ENCODE measurements at places on chromosomes 1 and 21.
A peak's percentile ranks its signal among the peaks of the same experiment; 100 is the strongest.

GRCh38 chr1:204733869-204734596 lies 48.5 kb upstream of the LRRN2 start:
- DNase-seq: no peak

- no peak for DNase-seq
Observed at GRCh38 chr1:33170351-33171274, 11.2 kb downstream of the TRIM62 start.

DNA sequence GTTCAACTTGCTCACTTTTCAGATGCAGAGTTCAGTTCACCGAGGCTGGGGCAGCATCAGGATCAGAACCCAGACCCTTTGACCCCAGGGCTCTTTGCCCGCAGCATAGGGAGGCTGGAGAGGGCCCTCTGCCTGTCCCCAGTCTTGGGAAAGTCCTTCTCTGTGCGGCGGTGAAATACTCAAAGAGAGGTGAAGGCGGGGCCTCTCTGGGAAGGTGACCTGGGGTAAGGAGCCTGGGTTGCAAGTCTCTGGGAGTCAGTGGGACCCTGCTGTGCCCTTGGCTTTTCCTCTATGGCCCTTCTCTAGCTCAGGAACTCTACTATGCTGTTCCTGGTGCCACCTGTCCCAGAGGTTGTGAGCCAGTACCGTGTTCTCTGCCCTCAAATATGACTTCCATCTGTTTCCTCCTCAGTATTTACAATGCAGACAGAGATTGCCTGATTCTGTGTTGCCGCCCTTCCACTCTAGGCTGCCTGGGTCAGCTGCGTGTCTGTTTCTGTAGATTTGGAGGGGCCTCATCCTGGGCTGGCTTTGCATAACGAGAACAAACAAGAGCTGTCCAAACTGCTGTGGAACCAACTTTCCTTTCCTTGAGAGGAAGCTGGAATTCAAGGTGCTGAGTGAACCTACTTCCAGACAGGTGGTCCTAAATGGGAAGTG lies 18.7 kb upstream of the ZBTB21 start:
- DNase-seq: no peak

DNA sequence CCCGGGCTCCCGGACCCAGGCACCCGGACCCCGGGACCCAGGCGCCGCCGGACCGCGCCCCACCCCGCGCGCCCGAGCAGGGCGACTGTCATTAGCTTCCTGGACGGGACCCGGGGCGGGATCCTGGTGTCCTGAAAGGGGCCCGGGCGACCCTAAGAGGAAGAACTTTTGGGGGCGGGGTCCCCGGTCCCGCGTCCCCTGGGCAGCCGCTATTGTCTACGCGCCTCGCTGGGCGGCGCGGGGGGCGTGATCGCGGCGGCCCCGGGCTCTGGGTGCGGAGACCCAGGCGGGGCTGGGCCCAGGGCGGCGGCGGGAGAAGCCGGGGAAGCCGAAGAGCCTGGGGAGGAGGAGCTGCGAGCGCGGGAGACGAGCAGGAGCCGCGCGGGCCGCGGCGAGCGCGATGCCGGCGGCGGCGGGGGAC lies 465 bp downstream of the HUNK start:
- DNase-seq: no peak

- peak; percentile 58 for DNase-seq
Observed at GRCh38 chr21:34126269-34126668, 52.9 kb downstream of the MRPS6 start.

- no peak for DNase-seq
Observed at GRCh38 chr1:86119214-86119764, 37.3 kb downstream of the COL24A1 start.

GRCh38 chr1:93180723-93181613 lies at the start of gene CCDC18:
TSS of gene CCDC18 (plus strand) at chr1:93180724. CDS start at chr1:93183362, 2,638 bp downstream.
- peak; percentile 64 for DNase-seq

DNA sequence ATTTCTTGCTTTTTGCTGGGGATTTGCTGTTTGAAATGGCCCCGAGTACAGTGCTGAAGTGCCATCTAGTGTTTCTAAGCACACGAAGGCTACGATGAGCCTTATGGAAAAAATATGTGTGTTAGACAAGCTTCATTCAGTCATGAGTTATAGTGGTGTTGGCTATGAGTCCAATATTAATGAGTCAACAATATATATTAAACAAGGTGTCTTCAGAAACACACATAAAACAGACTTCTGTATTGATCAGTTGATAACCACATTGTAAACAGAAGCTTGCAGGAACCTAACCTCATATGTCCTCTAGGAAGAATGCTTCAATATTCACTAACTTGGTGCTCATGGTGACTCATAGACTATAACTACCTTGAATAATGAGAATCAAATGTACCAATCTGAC lies 1.7 kb upstream of the GJB5 start:
- DNase-seq: no peak

DNA sequence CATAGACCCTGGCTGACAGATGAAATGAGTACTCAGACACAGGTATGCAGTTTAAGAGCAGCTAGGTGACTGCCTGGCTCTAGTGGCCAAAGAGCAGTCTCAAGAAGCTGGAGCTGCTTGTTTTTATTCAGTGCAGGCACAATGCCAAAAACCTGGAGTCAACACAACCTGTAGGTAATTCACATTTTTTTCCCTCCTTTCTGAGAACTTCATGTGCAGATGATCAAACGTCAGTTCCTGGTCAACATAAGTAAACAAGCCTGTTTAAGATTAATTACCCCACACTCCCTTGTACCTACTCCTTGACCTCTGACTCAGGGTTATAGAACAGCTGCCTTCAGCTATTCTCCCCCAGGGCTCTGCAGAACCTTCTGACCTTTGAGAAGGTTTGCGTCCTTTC lies 17.3 kb upstream of the ACADM start:
- no peak for DNase-seq

- DNase-seq: peak; percentile 54
Observed at GRCh38 chr1:28370239-28371009, 884 bp downstream of the PHACTR4 start.

DNA sequence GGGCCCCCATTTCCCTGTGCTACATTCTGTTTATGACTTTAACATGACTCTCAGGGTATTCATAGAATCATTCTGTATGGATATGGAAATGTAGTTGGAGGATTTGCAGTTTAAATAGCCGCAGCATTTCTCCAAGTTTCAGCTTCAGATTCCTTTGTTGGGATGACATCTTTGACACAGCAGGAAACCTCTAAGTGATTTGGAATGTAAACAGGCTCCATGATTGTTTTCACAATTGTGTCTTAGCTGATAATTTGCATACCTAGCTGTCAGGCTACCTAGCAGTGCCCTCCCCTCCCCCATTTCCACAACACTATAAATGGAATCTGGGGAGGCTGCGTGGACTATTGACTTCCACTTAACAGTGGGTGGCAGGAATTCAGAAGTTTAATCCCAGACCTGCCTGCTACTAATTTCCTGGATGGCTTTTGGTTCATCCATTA lies 290.2 kb downstream of the HLX start:
- DNase-seq: peak; percentile 95

- DNase-seq: no peak
Observed at GRCh38 chr1:84480650-84481049, 1.6 kb downstream of the RPF1 start.

- no peak for DNase-seq
Observed at GRCh38 chr1:81700728-81701470, 99.8 kb upstream of the ADGRL2 start.

DNA sequence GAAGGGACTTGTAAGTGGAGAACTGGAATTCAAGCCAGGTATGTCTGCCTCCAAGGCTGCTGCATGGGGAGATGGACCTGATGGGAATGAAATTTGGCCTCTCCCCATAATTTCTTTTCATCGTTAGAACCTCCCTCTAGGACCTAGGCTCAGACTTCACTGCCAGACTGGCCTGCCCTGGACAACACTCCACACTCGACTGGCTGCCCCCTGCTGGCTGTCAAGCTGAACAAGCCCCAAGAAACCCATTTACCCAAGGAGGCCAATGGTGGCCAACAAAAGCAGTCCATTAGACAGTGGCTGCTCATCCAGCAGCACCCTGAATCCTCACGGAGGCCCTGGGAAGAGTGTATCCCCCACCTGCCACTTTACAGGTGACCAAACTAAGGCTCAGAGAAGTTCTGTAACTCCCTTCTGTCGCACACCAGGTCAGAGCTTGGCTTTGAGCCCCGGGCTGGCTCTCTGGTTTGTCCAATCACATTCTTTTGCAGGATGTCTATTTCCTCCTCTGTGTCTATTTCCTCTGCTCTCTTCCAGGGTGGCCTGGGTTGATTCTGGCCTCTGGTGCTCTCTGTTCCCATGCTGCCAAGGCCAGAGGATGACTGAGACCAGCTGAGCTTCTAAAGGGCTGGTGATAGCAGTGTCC lies 3.8 kb downstream of the RNF186 start:
- DNase-seq: peak; percentile 46

DNA sequence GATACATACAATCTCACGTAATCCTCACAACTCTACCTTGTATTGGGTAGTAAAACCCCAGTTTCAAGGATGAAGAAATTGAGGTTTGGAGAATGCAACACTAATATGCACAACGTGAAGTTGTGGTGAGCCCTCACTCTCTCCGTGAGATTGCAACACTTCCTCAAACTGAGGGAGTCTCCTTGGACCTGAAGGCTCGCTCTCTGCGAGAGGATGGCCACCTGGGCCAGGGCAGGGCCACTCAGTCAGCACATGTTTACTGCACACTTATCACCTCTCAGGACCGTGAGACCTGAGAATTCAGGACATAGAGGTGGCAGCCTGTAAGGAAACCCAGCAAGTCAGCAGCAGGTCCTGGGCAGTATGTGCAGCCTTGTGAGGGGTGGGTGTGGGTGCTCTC lies 8.7 kb downstream of the SH3BP5L start:
- DNase-seq: no peak

All from fibroblast of skin of right biceps (primary cell).